ENCODE measurements at places on chromosomes 6 and 20. TPM values are rescaled to one million over a fixed set of nuclear protein-coding genes. Genes with fewer than 3 reads are reported as not detected.

TTBK1 gene
- not detected for total RNA-seq

- no peaks in the 10 kb centered on the region for H3K4me1 ChIP-seq
- DNase-seq, result no peak
- no peaks in the 10 kb centered on the region for H3K27me3 ChIP-seq
- H3K27ac ChIP-seq, result no peak overlapping the region
- no peak overlapping the region for H3K4me3 ChIP-seq
- no peaks in the 10 kb centered on the region for H3K36me3 ChIP-seq
Observed at GRCh38 chr6:52115145-52115741, 27.8 kb upstream of the PKHD1 start.

NKX2-4 gene
- total RNA-seq, result not detected

RAD21L1 gene
- 0.39 TPM for total RNA-seq

- H3K27ac ChIP-seq, result peak overlapping the region; percentile 50
- no peaks in the 10 kb centered on the region for H3K27me3 ChIP-seq
- H3K4me1 ChIP-seq, result no peaks in the 10 kb centered on the region
Observed at GRCh38 chr6:55913228-55914195, 38.1 kb upstream of the BMP5 start.

DNA sequence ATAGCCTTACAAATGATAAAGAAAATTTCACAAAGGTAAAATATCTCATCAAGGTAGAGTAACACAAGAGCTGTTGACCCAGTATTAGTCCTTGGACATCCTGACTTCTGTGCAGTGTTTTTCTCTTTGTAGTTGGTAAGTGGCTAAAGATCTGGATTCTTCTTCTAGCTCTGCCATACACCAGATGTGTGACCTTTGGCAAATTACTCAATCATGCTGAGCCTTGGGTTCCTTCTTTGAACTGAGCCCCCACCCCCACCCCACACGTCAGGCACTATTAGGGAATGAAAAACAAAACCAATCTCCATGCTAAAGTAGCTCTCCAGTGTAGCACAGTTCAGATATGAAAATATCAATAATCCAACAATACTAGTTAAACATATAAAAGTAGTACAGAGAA is 15.1 kb upstream of the TRIM39 start:
- H3K27me3 ChIP-seq, result no peaks in the 10 kb centered on the region
- no peak for DNase-seq
- H3K4me3 ChIP-seq, result no peak overlapping the region
- no peak overlapping the region for H3K27ac ChIP-seq
- H3K36me3 ChIP-seq, result no peaks in the 10 kb centered on the region

- no peak overlapping the region for H3K27ac ChIP-seq
- H3K27me3 ChIP-seq, result peaks cover 98% of the 10 kb centered on the region
- H3K4me3 ChIP-seq, result no peak overlapping the region
Observed at GRCh38 chr20:62980970-62981369, 25.8 kb downstream of the BHLHE23 start.

GRCh38 chr20:57237585-57237953 is 28.9 kb downstream of the BMP7 start:
- no peak for DNase-seq
- H3K27me3 ChIP-seq, result no peaks in the 10 kb centered on the region
- peaks cover 8% of the 10 kb centered on the region for H3K4me1 ChIP-seq
- no peak overlapping the region for H3K27ac ChIP-seq
- H3K36me3 ChIP-seq, result no peaks in the 10 kb centered on the region
- H3K4me3 ChIP-seq, result no peak overlapping the region

DNA sequence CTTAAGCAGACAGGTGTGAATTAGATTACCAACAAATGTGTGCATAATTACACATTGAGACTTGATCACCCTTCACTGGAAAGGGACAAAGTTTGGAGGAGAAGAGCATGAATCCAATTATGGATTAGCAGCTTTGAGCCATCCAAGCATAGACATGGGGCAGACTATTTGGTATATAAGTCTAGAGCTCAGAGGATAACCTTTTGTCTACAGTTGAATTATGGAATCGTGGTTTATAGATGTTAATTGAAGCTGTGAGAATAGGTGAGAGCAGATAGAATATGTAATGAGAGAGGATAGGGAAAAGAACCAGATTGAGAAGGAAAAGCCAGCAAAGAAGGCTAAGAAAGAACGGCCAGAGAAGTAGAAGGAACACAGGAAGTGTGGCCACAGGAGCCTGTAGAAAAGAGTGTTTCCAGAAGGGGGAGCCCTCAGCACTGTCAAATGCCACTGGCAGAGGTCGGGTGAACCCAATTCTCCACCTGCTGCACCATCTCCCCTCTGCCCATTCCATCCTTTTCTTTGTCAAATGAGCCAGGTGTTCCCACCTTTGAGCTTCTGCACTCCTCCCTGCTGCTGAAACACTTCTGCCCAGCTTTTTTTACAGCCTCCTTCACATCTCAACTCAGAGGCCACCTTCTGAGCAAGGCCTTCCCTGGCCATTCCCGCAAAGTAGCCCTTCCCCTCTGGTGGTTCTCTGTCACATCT is 7.3 kb downstream of the DNTTIP1 start:
- H3K4me3 ChIP-seq, result no peak overlapping the region
- peak; percentile 33 for DNase-seq
- no peak overlapping the region for H3K27ac ChIP-seq
- H3K4me1 ChIP-seq, result no peaks in the 10 kb centered on the region

DNA sequence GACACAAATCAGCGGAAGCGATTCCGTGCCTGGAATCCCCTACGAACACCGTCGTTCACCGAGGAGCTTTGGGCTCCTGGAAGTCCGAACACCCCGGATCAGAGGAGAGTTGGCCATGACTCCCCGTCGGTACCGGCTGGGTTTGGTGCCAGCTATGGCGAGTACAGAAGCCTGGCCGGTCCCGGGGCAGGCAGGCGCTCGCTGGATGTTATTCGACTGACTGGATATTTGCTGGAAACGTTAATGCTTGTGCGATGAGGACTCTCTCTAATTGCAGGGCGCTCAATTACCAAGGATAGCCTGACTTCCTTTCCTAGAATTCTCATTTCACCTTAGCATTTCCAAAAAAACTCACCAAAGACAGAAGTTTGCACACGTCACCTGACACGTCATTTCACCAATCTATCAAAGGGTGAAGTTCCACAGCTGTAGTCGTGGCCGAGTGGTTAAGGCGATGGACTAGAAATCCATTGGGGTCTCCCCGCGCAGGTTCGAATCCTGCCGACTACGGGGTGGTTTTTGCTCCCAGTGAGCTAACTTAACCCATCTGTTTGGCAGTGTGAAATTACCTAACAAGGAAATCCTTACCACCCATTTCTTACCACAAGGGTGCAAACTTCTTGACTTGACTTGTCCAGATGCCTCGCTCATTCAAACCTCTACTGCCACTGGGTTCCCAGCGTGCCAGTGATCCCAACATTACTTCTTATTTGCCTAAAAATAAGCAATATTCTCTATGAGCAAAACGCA is 22.7 kb upstream of the ZNF184 start:
- H3K4me1 ChIP-seq, result peaks cover 6% of the 10 kb centered on the region
- DNase-seq, result peak; percentile 59
- peaks cover 40% of the 10 kb centered on the region for H3K27me3 ChIP-seq

GRCh38 chr20:48684501-48685041 is 143.2 kb downstream of the PREX1 start:
- H3K36me3 ChIP-seq, result no peaks in the 10 kb centered on the region
- H3K27ac ChIP-seq, result no peak overlapping the region
- H3K4me3 ChIP-seq, result no peak overlapping the region

HCRTR2 gene
- total RNA-seq, result not detected

KCNK17 gene
- 1.7 TPM for total RNA-seq

- no peak for DNase-seq
- H3K27me3 ChIP-seq, result no peaks in the 10 kb centered on the region
- H3K36me3 ChIP-seq, result no peaks in the 10 kb centered on the region
- no peak overlapping the region for H3K4me3 ChIP-seq
- no peaks in the 10 kb centered on the region for H3K4me1 ChIP-seq
- no peak overlapping the region for H3K27ac ChIP-seq
Observed at GRCh38 chr6:82691997-82692396, 328.4 kb downstream of the TPBG start.

DNA sequence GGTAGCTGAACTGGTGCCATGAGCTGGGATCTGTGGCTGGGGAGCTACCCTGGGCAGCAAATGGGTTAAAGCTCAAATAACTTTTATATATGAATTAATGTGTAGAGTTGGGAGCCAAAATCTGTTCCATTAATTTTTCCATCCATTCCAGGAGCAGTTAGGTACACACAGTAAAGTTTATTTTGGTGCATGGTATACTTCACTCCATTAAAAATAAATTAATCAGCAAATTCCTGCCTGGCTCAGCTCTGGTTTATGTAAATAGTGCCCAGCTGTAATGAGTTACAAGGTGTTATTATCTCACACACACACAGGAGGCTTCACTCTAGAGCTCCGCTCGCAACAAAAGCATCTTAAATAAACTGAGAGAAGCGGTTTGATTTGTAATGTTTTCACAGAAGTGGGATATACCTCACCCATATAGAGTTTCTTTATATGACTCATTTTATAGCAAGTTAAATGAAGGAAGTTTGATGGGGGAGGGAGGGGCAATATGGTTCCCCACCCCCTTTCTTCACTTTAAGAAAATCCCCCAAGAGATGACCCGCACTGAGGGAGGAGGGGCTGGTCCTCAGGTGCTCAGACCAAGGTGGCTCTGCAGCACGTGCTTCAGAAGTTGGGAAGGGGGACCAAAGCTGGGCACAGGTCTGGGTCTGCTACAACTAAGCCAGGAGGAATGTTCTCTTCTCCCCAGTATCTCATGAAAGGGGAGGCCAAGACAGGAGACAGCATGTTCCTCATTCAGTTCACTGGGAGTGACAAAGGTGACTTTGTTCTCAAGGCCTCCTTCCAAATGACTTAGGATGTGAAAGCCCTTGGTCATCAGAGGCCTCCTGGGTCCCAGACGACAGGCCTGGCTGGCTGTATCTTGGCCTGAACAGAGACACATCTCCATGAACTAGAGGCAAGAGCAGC is 10.5 kb upstream of the FAM83C start:
- H3K4me3 ChIP-seq, result no peak overlapping the region
- DNase-seq, result no peak
- H3K36me3 ChIP-seq, result peaks cover 7% of the 10 kb centered on the region
- no peaks in the 10 kb centered on the region for H3K27me3 ChIP-seq
- H3K27ac ChIP-seq, result no peak overlapping the region

C20orf144 gene
- total RNA-seq, result not detected

STMND1 gene
- total RNA-seq, result not detected

GRCh38 chr20:9300534-9300933 is 213.9 kb upstream of the LAMP5 start:
- H3K4me1 ChIP-seq, result peaks cover 29% of the 10 kb centered on the region
- no peaks in the 10 kb centered on the region for H3K27me3 ChIP-seq
- no peak overlapping the region for H3K27ac ChIP-seq
- H3K36me3 ChIP-seq, result no peaks in the 10 kb centered on the region
- no peak overlapping the region for H3K4me3 ChIP-seq
- no peak for DNase-seq

- H3K27ac ChIP-seq, result no peak overlapping the region
- H3K4me1 ChIP-seq, result no peaks in the 10 kb centered on the region
- no peak for DNase-seq
Observed at GRCh38 chr6:89045011-89045387, 35.6 kb upstream of the PNRC1 start.

GABRR1 gene
- total RNA-seq, result not detected

TEAD3 gene
- total RNA-seq, result 9.8 TPM

- no peaks in the 10 kb centered on the region for H3K4me1 ChIP-seq
- peak overlapping the region; percentile 61 for H3K4me3 ChIP-seq
- no peak for DNase-seq
- H3K36me3 ChIP-seq, result no peaks in the 10 kb centered on the region
Observed at GRCh38 chr6:154508573-154509375, 1.7 kb downstream of the CNKSR3 start.

DNA sequence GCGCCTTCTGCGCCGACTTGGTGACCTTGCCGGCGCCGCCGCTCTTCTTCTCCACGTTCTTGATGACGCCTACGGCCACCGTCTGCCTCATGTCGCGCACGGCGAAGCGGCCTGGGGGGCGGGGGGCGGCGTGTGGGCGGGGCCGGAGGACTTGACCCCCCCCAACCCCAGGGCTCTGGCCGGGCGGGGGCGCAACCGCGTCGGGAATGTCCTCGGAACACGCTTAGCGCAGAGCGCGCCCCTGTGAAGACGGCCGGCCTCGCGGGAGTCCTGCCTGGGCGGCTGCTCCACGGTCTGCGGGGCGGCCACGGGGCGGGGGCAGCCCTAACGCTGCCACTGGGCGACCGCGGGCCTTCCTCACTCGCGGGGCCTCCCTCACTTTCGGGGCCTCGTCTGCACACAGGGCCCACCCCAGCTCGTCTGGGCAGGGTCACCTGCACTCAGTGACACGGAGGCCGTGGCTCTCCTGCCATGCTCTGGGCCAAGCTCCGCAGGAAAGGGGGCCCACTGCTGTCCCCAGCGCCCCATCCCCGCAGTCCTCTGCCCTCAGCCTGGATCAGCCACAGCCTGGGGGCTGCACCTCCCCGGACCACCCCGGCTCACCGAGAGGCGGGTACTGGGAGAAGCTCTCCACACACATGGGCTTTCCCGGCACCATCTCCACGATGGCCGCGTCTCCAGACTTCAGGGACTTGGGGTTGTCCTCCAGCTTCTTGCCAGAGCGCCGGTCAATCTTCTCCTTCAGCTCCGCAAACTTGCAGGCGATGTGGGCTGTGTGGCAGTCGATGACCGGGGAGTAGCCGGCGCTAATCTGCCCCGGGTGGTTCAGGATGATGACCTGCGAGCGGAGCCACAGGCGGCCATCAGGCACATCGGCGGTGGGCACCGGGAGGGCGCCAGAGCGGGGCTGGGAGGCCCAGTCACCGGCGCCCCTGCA is 10.3 kb downstream of the EEF1A2 start:
- H3K4me1 ChIP-seq, result no peaks in the 10 kb centered on the region
- H3K36me3 ChIP-seq, result no peaks in the 10 kb centered on the region

DNA sequence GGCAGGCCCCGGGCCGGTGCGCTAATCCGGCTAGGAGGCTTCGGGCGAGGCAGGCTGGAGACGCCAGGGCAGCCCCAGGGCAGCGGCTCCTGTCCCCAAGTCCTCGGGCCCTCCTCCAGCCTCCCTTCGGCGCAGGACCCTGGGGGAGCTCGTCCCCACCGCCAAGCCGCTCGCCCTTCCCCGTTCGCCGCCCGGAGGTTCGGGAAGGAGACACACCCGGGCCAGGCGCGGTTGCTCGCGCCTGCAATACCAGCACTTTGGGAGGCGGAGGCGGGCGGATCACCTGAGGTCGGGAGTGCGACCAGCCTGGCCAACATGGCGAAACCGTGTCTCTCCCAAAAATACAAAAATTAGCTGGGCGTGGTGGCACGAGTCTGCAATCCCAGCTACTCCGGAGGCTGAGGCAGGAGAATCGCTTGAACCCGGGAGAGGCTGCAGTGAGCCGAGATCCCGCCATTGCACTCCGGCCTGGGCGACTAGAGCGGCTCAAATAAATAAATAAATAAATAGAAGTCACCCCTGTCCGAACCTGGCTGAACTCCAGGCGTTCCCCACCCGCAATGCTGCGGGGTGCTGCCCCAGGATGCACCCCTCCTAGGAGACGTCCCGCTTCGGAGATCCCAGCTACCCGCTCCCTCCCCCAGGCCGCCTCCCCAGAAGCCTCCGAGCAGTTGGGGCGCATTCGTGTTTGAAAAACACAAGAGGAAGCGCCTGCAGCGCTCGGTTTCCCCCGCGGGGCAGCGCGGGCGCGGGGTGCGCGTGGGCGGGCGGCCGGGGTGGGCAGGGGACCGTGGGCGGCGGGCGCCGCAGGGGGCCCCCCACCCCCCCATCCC is 27.5 kb downstream of the SERPINB9 start:
- peak overlapping the region; percentile 45 for H3K4me3 ChIP-seq
- no peaks in the 10 kb centered on the region for H3K27me3 ChIP-seq
- H3K4me1 ChIP-seq, result peaks cover 34% of the 10 kb centered on the region
- no peak for DNase-seq
- peak overlapping the region; percentile 26 for H3K27ac ChIP-seq
